Stimulated activated CD8-positive, alpha-beta memory T cell treated with anti-CD3 and anti-CD28 coated beads, Interleukin-2, amount 100 ng/mL, for 1 hour (primary cell): ENCODE measurements at places on chromosomes 4 and X.

DNA sequence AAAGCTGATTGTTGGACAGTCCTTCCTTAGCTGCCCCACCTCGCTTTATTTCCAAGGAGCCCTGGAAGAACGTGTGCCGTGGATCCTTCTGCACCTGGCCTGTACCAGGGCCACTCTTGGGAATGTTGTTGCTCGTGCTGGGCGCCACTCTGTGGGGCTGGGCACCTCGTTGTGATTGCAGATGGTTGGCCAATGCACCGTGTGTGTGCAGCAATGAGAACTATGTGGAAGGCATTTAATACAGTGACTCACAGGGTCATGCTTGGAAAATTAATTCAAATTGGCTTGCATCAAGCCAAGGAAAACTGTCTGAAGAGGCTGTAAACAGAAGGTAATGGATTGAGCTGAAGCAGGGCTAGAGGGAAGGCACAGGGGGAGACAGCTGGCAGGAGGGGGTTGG is 37.0 kb upstream of the CD99L2 start:
- DNase-seq, result no peak

GRCh38 chr4:87758270-87758669 is 41.1 kb upstream of the IBSP start:
- DNase-seq, result no peak

DNA sequence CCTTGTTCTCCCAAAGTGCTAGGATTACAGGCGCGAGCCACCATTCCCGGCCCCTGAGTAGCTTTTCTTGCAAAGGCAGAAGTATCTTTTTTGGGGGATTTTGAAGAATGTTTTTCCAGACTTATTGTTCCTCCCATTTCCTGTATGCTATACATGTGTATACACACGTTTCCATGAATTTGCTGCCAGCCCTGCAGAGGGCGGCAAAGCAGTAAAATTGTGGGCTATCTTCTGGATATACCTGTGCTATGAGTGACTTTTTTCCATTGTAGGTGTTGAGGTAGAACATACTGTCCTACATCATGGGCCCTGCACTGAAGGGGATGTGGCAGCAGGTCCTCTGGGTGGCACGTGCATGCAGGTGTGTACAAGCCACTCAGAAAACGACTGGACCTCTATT is 16.9 kb upstream of the MED28 start:
- DNase-seq, result no peak

GRCh38 chrX:42797651-42798269 is 19.8 kb upstream of the PPP1R2C start:
- no peak for DNase-seq

- no peak for DNase-seq
Observed at GRCh38 chr4:176205299-176205698, 9.9 kb upstream of the SPATA4 start.

- no peak for DNase-seq
Observed at GRCh38 chrX:1045680-1046314, 166.7 kb downstream of the CRLF2 start.

GRCh38 chr4:119646347-119647071 is 17.9 kb upstream of the PDE5A start:
- no peak for DNase-seq

GRCh38 chrX:69290292-69290691 is 125.0 kb upstream of the PJA1 start:
- DNase-seq, result no peak

- no peak for DNase-seq
Observed at GRCh38 chr4:54099748-54100574, at the start of gene GSX2. TSS of gene GSX2 (plus strand) at chr4:54100163. CDS start at chr4:54100345, 182 bp downstream.

DNA sequence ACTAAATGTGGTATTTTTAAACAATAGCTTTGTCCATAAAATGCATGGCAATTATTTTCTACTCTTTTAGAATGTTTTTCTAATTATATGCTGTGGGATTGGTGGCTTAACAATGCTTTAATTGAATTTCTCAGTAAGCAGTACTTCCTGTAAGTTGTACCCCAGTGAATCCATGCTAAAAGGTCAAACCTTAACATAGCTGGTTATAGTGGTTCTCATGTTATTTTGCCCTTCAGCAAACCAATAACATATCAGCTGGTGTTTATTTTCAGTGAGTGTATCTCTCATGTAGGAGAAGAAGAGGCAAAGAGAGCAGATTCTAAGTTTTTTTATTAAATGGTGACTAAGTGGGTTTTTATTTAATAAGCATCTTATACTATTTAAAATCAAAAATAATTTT is 41.5 kb downstream of the BTC start:
- DNase-seq, result no peak

DNA sequence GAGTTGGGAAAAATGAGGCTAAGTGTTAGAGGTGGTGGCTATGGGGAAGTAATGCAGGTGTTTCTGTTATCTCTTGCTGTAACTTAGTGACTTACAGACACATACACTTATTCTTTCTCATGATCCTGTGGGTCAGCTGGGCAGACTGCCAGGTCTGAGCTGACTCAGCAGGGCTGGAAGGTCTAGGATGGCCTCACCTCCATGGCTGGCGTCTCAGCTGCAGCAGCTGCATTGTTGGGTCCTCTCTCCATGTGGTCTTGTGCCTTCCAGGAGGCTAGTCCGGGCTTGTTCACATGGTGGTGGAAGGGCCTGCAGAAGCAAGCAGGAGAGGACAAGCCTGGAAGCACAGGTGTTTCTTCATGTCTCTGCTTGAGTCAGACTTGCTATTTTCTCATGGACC is 172.7 kb downstream of the NHS start:
- no peak for DNase-seq

DNA sequence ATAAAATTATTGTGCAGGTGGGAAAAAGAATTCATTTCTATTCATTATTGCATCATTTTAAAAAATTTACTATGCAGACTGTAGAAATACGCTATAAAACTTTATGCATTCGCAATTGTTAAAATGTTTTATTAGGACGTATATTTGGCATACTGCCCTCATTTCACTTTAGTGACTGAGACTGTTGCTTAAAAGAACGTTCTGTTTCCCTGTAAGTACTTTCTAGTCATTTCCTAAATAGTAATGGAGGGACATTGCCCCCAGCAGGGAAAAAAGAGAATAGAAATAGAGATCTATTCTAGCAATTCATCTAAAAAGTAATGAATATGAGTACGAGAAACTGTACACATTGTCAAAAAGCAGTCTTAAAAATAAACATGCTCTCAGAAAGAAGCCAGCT is 1295.8 kb upstream of the TENM3 start:
- DNase-seq, result no peak

DNA sequence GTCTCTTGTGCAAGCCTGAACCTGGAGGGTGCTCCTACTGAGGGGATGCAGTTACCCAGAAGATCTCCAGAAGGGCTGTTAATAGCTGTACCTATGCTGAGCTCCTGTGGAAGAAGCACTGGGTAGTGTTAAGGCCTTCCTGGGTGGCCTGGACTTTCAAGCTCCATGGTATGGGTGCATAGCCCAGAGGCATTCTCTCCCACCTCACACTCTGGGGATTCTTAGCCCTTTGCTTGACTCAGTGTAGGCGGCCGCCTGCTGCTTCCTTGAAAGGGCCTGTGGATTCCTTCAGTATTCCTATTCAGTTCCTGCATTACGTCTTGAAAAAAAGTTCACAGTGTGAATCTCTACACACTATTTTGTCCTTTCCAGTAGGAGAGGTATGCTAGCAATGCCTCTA is 235.7 kb upstream of the MAGEB16 start:
- DNase-seq, result no peak

DNA sequence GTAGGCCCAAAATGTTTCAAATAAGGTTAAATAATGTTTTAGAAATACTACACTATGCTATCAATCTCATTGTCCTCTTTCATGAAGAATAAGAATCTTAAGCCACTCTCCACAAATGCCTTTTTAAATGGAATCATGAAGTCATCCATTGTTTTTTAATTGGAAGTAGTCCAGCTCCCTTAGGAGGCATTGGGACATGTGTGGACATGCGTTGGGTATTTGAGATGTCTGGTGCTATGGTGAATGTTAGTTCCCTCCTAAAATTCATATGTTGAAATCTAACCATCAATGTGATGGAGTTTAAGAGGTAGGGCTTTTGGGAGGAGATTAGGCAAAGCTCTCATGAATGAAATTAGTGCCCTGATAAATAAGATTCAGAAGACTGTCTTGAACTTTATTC is 289.0 kb downstream of the C4orf33 start:
- no peak for DNase-seq

DNA sequence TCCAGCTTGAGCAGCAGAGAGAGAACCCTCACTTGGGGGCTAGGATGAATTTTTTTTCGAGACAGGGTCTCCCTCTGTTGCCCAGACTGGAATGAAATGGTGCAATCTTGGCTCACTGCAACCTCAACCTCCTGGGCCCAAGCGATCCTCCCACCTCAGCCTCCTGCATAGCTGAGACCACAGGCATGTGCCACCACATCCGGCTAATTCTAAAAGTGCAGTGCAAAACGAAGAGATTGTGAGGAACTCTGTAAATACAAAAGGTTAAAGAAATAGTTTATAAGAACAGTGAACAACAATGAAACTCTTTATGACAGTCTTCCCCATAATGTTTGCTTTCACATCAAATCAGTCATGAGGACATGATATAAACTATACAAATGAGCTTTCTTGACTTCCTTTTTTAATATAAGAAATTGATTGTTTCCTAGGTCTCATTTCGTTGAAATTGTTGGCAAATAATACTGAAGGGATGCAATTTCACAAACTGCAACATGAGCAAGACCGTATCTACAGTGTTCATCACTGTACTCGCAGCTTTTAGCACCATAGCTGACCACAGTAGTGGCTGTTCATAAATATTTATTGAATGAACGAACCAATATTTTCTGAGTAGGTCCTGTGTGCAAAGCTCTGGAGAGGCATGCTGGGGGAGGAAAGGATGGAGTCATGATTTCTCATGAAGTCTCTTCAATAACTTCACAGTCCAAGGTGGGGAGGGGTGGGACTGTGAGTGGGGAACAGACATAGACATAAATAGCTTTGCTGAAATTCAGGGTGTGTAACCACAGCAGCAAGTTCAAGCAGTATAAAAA is 116.1 kb downstream of the SHROOM3 start:
- DNase-seq, result no peak

- DNase-seq, result no peak
Observed at GRCh38 chrX:63470506-63470905, 119.4 kb upstream of the SPIN4 start.

GRCh38 chr4:148126825-148127224 is 315.4 kb downstream of the NR3C2 start:
- no peak for DNase-seq

GRCh38 chrX:139831675-139832456 is 101.0 kb downstream of the ATP11C start:
- DNase-seq, result no peak

DNA sequence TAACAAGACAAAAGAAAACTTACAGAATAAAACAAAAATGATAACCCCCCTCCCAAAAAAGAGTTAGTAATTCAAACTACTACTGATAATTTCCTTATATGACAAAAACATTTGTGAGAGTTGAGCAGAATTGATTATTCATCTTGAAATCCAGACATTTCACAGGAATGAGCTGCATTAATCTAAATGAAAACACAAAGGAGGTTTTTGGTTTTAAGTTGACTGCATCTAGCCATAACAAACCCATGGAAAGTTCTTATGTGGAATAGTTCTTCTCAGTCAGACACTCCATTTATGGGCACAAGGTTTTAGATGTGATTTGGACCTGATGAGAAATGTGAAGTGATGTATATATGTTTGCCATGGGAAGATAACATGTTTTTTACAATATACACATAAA is 95.4 kb downstream of the VCX2 start:
- no peak for DNase-seq

GRCh38 chr4:143641361-143641760 is 59.1 kb downstream of the FREM3 start:
- no peak for DNase-seq

- DNase-seq, result no peak
Observed at GRCh38 chrX:132041015-132041414, 17.9 kb downstream of the STK26 start.

GRCh38 chr4:24657768-24658617 is 73.6 kb upstream of the DHX15 start:
- DNase-seq, result no peak

- DNase-seq, result no peak
Observed at GRCh38 chrX:17689971-17690409, 47.3 kb upstream of the SCML1 start.

DNA sequence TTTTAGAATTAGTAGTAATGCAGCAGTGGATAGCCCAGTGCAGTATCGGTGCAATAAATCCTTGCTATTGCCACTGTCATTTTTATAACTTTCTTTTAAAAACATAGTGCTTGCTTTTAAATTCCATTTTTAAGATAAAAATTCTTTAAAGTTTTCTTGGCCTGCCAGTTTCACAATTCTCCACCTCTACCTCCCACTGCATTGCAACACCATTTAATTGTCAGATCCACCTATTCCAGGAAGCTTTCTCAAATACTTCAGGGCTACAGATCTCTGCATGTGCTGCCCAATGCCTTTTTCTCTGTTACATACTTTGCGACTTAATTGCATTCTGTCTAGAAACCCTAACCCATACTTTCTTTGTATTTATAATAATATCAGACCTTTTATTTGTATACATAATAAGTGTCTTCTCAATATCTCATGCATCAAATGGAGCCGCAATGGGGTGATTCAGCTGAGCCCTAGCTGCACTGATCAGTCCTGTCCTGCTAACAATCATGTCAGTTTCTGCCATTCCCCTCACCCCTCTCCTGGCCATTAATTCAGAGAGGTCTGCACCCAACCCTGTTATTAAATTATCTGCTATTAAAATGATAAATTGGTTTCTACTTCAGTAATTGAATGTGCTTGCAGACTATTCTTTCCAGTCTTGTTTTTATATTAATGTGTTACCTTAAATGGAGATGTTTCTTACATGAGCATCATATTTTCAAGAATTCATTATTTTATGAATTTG is 193.1 kb downstream of the SLIT2 start:
- no peak for DNase-seq

DNA sequence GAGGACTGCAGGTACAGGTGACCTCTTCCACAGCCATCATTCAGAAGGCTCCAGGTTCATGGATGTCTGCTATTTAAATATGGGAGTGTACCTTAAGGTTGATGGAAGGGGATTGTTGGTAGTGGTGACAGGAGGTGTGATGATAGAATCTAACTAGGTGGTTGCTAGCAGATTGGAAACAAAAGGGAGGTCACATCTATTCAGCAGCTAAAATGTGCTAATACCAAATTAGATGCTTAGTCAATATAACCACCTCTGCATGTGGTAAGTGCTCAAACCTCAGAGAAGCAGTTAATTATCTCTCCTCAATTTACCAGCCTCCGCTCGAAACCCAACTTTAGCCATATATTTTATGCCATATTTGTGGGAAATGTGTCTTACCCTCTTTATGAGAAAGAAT is 98.7 kb upstream of the CCSER1 start:
- no peak for DNase-seq

GRCh38 chr4:88448889-88449288 is 8.0 kb upstream of the HERC5 start:
- DNase-seq, result no peak

- no peak for DNase-seq
Observed at GRCh38 chrX:71118985-71119535, 664 bp downstream of the MED12 start.
